CD8-positive, alpha-beta T cell (primary cell): ENCODE measurements at places on chromosomes 3 and 15.

GRCh38 chr3:155581579-155581978 is 163.3 kb downstream of the PLCH1 start:
- no peak for DNase-seq

DNA sequence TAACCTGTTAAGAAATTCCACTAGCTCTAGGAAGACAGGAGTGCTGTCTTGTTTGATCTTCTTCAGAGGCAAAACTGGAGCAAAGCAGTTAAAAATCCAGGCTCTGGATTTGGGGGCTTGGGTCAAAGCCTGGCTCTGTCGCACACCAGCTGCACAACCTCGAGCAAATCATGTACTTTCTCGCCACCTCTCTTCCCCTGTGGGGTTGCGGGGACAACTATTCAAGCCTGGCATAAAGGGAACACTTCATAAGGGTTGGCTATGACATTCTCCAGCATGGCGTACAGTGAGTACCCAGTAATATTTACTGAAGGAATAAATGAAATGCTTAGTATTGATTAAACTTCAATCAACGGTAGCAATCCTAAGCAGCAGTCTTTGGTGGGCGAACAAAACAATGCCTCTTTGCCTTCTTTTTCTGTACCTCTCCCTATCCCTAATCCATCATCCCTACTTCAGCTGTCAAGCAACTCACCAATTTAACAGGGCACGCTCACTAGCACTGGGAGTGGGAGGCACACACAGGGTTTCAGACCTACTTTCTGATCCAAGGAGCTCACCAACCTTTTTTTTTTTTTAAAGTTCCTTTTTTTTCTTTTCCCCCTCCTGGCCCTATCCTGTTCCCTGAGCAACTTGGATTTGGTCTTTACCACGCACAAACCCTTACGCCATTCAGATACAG is 33.0 kb downstream of the GNB5 start:
- DNase-seq: no peak

DNA sequence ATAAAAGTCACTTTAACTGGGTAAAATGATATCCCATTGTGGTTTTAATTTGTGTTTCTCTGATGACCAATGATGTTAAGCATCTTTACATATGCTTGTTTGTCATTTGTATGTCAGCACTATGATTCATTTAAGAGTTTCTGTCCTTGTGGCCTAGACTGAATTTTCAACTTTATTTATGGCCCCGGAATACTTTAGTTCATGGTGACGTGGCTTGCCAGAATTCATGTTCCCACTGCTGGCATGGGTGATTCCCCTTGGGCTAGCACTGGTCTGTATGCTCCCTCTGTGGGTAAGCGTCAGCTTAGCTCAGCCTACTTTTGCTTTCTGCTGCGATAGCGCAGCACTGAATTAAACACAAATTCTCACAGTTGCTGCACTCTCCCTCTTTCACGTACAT is 436.3 kb upstream of the SGO1 start:
- no peak for DNase-seq

DNA sequence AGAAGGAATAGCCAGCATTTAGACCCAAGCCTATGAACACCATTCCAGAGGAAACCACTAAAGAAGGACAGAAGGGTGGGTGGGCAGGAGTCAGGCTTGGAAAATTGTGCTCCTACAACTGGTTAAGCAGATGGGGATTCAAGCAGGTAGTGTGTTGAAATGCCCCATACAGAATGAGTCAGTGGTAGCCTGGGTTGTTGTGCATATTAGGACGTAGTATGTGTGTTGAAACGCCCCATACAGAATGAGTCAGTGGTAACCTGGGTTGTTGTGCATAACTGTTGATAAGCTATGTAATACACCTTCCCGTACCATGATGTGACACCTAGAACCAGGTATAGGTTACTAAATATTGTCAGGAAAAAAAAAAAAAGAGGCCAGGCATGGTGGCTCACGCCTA is 34.0 kb downstream of the MINDY4B start:
- DNase-seq: no peak

DNA sequence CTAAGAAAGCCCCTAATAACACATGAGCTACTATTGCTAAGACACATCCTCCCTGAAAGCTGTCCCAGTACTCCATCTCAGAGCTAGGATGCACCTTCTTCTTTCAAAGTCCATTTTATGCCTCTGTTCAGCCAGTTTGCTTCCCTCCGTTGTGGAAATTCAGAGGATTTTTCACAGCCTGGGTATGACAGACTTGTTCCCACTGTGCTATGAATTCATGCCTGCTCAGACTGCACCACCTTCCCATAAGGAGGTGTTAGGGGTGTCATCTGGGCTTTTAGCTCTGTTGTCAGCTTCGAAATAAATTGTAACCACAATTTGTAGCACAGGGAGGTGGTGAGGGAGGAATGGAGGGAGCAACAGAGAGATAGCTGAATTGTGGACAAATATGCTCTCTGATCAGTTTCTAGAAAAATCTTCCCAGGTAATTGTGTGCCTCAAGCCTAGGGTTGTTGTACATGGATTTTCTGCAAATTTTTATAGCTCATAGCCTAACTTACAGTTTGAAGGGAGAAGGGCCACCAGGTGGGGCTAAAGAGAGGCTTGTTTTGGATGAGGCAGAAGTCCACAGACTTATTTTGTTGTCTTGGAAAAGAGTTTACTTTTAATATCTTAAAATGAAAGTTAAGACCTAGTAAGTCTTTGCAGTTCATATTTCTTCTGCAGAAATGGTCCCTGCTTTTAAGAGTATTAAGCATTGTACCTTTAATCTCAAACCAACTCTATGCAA is 462.0 kb downstream of the PDCD6IP start:
- DNase-seq: no peak

GRCh38 chr3:169755488-169755887 is 9.4 kb downstream of the TERC start:
- DNase-seq: no peak

- no peak for DNase-seq
These were observed 35.7 kb upstream of the POLG start for GRCh38 chr15:89370120-89370977.

- DNase-seq: no peak
These were observed 108.8 kb upstream of the UMPS start for GRCh38 chr3:124621498-124621897.

DNA sequence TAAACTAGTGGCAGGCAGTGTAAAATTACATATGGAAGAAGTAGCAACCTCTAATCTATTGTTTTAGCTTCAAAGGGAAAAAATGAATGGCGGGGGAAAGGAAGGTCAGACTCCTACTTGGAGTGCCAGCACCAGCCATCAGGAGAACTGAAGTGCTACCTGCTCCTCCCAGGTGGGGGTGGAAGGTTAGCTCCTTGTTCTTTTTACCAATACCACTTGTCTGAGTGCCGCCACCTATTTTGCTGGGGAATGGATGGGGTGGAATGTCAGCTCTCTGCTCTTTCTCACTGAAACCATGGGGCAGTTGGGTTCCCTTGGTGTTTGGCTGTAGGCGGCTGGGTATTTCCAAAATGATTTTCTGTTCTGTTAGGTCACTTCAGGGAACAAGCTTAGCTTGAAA is 428.7 kb upstream of the EPHA3 start:
- DNase-seq: no peak

GRCh38 chr3:58531555-58531954 is 5.4 kb downstream of the ACOX2 start:
- no peak for DNase-seq

DNA sequence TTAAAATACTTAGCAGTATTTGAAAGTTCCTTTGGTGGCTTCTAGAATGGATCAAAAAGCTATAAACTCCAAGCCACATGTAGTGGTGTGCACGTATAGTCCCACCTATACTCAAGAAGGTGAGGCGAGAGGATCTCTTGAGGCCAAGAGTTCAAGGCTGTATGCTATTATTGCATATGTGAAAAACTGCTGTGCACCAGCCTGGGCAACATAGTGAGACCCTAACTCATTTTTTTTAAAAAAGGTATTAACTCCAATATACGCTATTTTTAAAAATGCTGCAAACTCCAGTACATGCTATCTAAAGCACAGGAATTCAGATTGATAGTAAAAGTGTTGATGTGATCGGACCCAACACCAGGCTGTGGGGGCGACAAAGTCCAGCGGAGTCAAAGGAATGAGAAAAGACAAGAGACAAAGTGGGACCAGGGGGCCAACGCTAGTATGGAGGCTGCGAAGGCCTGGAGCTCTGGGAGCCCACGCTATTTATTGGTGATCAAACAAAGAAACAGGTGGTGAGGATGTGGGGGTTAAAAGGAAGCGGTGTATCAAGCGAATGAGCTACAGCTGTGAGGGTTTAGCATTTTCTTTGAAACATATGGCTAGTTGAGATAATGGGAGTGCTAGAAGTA is 66.6 kb downstream of the ARIH1 start:
- DNase-seq: no peak

- DNase-seq: no peak
These were observed 5.9 kb downstream of the FEM1B start for GRCh38 chr15:68283401-68283800.

DNA sequence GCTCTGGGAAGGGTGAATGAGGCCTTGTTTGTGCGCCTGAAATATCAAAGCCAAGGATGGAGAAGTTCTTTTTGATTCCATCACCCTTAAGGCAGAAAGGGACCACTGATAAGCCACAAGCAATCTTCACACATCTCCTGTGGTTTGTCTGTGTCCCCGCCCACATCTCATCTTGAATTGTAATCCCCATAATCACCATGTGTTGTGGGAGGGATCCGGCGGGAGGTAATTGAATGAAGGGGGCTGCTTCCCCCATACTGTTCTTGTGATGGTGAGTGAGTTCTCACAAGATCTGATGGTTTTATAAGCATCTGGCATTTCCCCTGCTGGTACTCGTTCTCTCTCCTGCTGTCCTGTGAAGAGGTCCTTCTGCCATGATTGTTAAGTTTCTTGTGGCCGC is 329.6 kb upstream of the RGMA start:
- DNase-seq: no peak

- DNase-seq: no peak
These were observed 62.6 kb downstream of the SMAD3 start for GRCh38 chr15:67127965-67128364.

DNA sequence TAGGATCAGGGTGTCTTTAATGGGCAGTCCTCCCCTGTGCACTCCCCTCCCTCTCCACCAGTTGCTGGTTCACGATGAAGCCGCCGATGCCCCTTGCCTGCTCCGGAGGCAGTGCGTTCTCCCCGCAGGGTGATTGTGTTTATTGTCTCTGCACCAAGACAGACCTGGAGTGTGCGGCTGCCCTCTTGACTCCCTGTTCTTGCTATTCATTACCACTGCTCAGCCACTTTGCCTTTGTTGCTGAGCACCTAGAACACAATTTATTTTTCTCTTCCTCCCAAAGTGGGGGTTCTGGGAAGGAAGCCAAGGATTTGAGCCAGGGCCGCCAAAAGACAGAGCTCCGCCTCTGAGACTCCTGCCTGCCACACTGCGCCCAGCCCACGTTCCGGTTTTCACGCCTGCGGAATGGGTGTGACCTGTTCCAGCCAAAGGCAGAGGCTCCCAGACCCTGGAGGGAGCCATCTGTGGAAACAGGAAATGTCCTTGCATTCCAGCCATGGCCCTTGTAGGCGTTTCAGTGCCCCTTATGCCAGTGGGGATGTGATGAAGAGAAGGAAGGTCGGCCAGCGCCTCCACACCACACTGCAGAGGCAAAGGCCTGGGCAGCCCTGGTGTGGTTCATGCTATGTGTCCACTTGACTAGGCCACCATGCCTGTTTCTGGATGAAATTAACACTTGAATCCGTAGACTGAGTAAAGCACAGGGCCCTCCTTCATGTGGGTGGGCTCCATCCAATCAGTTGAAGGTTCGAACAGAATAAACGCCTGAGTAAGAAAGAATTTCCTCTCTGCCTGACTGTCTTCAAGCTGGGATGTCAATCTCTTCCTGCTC is 85.8 kb downstream of the HMG20A start:
- DNase-seq: no peak

DNA sequence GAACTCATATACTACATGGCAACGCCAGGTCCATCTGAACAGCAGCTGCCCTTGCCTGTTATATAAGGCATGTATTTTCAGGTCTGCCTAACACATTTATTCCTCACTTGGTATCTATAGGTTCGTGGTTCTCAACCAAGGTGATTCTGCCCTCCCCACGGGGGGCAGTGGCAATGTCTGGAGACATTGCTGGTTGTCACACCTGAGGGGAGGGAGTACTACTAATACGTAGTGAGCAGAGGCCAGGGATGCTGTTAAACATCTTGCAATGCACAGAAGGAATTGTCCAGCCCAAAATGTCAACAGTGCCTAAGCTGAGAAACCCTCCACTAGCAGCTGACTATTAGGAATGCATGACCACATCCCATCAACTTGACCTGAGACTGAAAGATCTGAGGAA is 32.6 kb downstream of the ADAMTS9 start:
- no peak for DNase-seq

DNA sequence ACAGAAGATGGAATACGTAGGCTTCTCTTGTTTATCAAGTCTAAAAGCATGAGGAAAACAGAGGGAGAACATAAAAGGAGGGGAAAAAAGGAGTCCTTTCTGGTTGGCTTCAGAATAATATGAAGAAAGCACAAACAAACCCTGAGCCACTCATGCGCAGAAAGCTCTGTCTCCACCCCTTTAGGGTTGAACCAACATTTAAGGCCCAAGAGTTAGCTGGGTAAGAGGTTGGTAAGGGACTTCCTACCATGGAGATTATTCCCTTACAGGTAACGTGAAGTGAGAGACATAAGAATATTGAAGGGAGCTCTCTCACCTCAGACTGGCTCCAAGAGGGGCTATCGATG is 145.3 kb downstream of the RORA start:
- no peak for DNase-seq

DNA sequence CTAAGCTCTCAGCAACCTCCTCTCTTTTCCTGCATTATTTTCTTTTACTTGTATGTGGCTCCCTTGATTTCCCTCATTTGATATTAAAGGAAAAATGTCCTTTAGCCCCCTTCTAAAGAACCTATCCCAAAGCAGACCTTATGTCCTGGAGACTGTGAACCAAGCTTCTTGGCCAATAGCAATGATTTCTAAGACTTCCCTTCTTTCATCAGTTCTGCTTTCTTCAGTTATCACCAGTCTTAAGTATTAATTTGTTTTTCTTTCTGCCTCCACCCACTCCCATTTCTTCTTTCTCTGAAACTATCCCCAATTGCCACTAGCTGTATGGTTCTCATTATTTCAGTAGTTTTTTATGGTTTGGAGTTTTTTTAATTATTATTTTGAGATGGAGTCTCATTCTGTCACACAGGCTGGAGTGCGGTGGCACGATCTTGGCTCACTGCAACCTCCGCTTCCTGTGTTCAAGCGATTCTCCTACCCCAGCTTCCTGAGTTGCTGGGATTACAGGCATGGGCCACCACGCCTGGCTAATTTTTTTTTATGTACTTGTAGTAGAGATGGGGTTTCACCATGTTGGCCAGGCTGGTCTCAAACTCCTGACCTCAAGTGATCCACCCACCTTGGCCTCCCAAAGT is 12.1 kb downstream of the TMOD3 start:
- DNase-seq: no peak

- DNase-seq: no peak
These were observed 54.1 kb upstream of the ATP2C1 start for GRCh38 chr3:130839813-130840212.

GRCh38 chr3:57078344-57078634 is 17.8 kb downstream of the SPATA12 start:
- no peak for DNase-seq

DNA sequence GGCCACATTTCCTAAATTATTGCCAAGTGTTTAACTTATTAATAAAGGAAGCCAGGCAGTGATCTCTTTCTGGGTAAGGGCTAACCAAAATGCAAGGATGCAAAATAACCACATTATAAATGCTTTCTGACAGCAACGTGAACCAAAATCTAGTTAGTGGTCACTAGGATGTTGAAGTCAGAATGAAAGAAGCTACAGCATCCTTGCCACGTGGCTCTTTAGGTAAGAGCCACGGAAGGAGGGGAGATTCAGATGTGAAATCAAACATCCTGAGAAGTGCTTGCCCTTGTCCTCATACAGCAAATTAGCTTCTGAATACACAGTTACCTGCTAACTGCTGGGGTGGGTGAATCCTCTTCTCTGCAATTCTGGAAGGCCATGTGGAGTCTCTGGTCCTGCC is 246.2 kb downstream of the FEZF2 start:
- DNase-seq: no peak
